ENCODE measurements at places on chromosomes 12 and 14.
A peak's percentile ranks its signal among the peaks of the same experiment; 100 is the strongest.

- DNase-seq, result no peak
- peaks cover 22% of the 10 kb centered on the region for H3K27me3 ChIP-seq
- no peak overlapping the region for H3K4me3 ChIP-seq
- H3K27ac ChIP-seq, result no peak overlapping the region
These were observed 28.5 kb downstream of the MEG3 start for GRCh38 chr14:100854435-100854834.

- no peak for DNase-seq
- H3K27me3 ChIP-seq, result peaks cover 15% of the 10 kb centered on the region
- peaks cover 4% of the 10 kb centered on the region for H3K36me3 ChIP-seq
- H3K27ac ChIP-seq, result no peak overlapping the region
- peaks cover 55% of the 10 kb centered on the region for H3K4me1 ChIP-seq
These were observed 6.0 kb downstream of the KITLG start for GRCh38 chr12:88574278-88574677.

- no peak overlapping the region for H3K27ac ChIP-seq
- DNase-seq, result no peak
- H3K4me1 ChIP-seq, result no peaks in the 10 kb centered on the region
- H3K36me3 ChIP-seq, result no peaks in the 10 kb centered on the region
These were observed 368.1 kb upstream of the FOXG1 start for GRCh38 chr14:28398506-28398905.

- H3K4me1 ChIP-seq, result peaks cover 19% of the 10 kb centered on the region
- DNase-seq, result no peak
- peak overlapping the region; percentile 97 for H3K4me3 ChIP-seq
- H3K36me3 ChIP-seq, result peaks cover 11% of the 10 kb centered on the region
- peak overlapping the region; percentile 88 for H3K27ac ChIP-seq
- no peaks in the 10 kb centered on the region for H3K27me3 ChIP-seq
These were observed 510 bp downstream of the ARID2 start for GRCh38 chr12:45730084-45730347.
